NCI-H1436 (cell line): ENCODE measurements at places on chromosomes 1 and 21.
A peak's percentile ranks its signal among the peaks of the same experiment; 100 is the strongest.

DNA sequence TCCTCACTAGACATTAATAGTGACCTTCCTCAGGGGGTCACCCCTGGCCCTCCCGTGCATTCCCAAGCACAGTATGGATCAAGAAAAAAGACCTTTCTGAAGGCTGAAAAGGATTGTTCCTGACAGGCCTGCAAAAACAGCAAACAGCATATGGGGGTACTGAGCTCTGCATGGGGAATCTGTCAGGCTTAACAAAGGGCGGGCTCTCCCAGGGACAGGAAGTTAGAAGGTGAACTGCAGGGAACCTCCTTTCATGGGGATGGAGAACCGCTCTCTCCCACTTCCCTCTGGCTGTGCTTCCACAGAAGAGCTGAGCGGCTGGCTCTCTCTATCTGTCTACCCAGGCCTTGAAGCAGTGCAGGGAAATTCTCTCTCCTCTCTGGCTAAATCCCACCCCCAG is 91.7 kb downstream of the DTL start:
- DNase-seq, result no peak

- no peak for DNase-seq
Observed at GRCh38 chr1:87980494-87980893, 651.8 kb downstream of the LMO4 start.

DNA sequence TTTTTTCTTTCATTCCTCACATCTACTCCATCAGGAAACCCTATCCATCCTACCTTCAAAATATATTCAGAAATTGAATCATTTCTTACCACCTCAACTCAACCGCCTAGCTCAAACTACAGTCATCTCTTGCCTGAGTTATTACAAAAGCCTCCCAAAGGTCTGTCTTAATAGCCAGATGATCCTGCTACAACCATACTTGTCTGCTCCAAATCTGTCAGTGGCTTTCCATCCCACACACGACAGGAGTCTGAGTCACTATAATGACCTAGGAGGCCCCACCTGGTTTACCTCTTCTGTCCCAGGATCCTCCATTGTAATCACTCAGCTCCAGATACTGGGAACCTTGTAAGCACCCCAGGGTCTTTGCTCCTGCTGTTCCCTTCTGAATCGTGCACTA is 37.1 kb upstream of the IL12RB2 start:
- DNase-seq, result no peak

- no peak for DNase-seq
Observed at GRCh38 chr1:201430776-201431175, 9.2 kb upstream of the TNNI1 start.

DNA sequence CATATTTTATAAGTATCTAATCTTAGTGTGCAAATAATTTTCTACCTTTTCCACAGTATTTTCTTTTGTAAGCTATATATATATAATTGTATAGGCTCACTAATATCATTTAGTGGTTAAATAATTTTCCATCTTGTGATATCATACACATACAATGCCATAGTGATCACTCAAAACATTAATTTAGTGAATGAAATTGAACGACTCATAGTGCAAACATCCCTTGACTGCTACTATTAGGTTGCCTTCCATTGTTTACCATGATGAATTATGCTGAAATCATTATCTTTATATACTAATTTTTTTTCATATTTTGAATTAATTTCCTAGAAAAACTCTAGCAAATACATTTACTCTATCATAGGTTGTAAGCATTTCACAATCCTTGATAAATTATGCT is 127.1 kb downstream of the PCNX2 start:
- no peak for DNase-seq

- DNase-seq, result peak; percentile 76
Observed at GRCh38 chr1:36224537-36225282, 467 bp downstream of the THRAP3 start.

DNA sequence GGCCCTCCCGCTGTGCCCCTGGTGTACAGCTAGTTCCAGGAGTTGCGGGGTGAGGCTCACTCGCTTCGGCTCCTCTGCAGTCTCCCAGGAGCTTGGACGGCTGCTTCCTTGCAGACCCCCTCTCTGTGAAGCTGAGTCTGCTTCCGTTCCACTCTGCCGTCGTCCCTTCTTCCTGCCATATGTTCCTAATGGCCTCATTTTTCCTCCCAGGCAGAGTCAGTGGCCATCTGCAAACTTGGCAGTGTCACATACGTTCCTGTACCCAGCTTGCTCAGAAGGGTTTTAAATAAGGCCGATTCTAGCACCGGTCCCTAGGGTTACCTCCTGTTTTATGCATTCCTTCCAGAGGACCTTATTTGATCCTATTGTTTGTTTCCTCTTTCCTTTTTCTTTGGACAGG is 21.3 kb downstream of the ACTL8 start:
- DNase-seq, result no peak

- DNase-seq, result no peak
Observed at GRCh38 chr21:44394733-44395132, 41.3 kb downstream of the TRPM2 start.

- no peak for DNase-seq
Observed at GRCh38 chr21:29104239-29104708, 26.2 kb upstream of the MAP3K7CL start.

DNA sequence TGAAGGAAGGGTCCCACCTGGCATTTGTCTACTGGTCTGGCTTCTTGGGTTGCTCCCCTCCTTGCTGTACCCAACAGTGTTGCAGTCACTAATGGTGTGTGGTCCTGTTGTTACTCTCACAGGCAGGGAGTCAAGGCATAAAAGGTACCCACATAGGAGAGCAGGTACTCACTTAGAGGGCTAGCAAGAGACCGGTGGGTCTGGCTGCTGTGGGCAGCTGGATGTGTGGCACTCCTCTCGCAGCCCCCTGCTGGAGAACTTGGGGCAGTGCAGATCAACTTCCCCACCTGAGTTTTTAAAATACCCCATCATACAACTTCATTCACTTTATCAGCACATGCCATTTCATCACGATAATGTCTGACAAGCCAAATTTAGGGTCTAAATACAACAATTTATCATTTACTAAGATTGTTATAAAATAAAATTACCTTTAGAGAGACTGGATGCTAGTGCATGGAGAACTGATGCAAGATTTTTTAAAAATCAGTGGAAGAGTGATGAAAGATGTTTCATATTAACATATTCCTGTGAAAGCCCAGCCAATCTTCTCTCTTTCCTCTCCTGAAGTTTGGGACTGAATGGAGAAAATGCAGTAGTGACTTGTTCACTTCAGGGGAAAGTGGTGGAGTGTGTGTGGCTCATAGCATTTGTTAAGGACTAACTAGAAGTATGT is 42.8 kb downstream of the ACP6 start:
- peak; percentile 11 for DNase-seq

GRCh38 chr1:4464478-4464877 is 189.9 kb upstream of the AJAP1 start:
- no peak for DNase-seq

DNA sequence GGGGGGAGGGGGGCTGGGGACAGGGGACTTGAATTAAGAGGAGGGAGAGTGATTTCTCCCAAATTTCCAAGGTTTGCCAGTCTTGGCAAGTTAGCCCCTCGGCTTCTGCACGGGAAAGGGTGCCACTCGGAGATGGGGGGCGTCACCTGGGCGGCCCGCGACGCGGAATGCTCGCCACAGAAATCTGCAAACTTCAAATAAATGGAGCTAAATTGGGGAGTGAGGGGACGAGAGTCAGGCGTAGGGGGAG is 885 bp upstream of the SSBP3 start:
- DNase-seq, result no peak

GRCh38 chr1:106680776-106681344 is 375.6 kb upstream of the PRMT6 start:
- no peak for DNase-seq

DNA sequence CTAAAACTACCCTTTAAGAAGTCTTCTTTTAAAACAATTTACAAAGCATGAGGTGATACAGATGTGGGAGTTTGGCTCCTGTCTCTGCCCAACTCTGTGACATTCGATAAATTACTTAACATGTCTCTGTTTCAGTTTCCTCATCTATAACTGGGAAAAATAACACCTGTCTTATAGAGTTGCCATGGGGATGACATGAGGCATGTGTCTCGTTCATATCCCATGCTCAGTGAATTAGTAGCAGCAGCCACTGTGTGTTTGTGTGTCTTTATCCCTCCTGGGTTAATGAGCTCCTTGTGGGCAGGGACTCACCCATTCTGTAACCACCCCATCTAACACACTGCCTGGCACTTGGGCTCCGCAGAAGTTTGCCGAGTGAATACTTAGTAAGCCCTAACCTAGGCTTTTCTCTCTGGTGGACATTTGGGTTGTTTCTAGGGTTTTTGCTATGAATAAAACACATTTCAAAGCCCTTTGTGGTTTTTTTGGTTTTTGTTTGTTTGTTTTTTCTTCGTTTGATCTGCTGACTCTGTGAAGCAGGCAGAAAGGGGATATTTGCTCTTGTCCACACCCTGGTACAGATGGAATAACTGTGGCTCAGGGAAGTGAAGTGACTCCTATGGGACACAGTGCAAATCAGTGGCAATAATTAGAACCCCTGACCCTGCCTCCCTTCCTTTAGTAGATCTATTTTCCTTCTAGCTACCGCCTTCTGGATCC is 797 bp upstream of the KCNJ9 start:
- no peak for DNase-seq

DNA sequence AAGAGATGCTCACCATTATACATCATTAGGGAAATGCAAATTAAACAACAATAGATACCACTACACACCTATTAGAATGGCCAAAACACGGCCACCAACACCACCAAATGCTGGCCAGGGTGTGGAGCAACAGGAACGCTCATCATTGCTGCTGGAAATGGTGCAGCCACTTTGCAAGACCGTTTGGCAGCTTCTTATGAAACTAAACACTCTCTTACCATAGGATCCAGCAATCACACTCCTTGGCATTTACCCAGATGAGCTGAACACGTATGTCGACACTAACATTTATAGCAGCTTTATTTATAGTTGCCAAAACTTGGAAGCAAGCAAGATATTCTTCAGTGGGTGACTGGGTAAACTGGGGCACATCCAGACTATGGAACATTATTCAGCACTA is 28.9 kb upstream of the ADARB1 start:
- no peak for DNase-seq

- no peak for DNase-seq
Observed at GRCh38 chr1:113821916-113822315, 9.6 kb upstream of the RSBN1 start.

DNA sequence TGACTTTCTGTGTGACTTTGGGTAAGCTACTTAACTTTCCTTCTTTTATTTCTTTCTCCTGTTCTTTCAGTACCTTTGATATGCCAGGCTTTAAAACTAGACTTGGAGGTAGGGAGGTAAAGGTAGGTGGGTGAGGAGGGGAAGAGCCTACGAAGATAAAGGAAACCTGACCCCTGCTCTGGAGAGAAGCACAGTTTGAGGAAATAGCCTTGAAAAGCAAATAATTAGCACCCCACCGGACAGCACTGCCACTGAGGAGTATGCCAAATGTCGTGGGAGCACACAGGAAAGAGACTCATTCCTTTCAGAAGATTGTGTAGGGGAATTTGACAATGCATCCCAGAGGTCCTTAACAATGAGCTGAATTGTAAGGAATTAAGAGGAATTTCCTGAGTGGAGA is 65.2 kb upstream of the SPAG17 start:
- DNase-seq, result no peak
